ENCODE measurements at places on chromosomes 16 and 17. TPM values are rescaled to one million over a fixed set of nuclear protein-coding genes. Genes with fewer than 3 reads are reported as not detected.

The ACTG1 gene
- 810 TPM for total RNA-seq

The MSLN gene
- total RNA-seq: 0.31 TPM

DNA sequence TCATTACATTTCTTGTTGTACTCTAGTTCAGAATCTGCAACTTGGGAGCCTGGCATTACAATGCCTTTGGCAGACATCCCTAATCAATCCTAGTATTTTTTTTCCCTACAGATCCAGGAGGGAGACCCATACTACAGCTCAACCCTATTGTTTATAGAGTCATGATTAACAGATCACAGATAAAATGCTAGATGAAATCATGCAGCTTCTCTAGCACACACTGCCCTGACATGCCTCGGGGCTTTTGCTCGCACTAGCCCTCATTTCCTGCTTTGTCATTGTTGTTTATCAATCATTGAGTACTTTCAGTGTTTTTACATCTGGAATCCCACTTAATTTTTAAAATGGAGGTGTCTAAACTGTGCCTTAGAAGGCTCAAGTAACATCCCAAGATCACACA, 412.5 kb downstream of the CA10 start:
- no peak for DNase-seq

GRCh38 chr17:72514891-72515290, 394.1 kb downstream of the SOX9 start:
- DNase-seq: peak; percentile 69

- DNase-seq: no peak
Measured at GRCh38 chr16:72946474-72947194, 101.3 kb downstream of the ZFHX3 start.

DNA sequence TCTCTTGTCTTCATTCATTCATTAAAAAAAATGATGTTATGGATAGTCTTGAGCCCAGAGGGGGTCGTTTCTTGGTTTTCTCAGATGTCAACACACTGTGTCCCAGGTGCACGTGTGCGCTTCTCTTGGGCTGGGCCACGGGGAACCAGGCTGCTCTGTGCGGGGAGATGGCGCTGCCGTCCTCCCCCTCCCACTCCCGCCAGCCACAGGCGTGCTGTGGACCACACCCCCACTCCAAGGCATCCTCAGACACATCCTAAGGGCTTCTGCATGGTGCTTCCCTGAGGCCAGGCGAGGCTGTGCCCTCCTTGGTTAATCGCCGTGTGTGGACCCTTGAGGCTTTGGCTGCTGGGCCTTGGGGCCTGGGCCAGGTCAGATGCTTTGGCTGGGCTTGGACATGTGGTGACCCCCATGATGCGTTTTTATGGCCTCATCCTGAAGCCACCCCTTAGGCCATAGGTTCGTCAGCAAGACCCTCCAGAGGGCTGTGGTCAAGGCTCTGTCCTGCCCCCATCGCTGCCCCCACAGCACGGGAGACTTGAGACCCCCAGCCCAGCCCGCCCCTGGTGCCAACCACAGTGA, 245.7 kb upstream of the CIBAR2 start:
- no peak for DNase-seq

- DNase-seq: no peak
Measured at GRCh38 chr17:13393841-13394710, 207.7 kb downstream of the HS3ST3A1 start.

DNA sequence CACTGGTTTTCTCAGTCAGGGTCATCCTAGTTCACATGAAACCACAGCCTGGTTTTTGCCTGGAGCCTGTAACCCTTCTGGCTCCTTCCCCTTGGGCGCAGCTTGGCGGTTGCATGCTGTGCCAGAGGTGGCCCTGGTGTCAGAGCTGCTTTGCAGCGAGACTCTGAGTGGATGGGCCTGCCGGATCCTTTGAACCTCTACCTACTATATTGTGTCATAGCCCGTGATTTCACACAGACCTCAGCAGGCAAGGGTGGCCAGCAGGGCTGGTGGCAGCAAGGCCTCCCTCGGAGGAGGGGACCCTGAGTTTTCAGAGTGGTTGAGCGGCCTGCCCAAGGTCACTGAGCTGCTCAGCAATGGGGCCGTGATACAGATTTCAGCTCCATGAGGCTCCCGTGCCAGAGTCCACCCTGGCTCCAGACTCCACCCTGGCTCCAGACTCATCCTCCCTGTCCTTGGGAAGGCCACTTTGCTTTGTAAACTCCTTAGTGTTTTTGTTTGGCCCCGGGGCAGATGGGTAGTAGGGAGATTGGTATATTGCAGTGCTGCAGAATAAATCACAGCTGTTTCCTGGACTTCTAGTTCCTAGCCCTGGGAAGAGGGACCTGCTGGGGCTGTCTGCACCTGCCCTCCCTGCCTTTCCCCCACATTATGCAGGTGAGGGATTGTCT, 9.7 kb downstream of the MPRIP start:
- DNase-seq: no peak

- DNase-seq: no peak
Measured at GRCh38 chr16:24346734-24347133, 90.6 kb downstream of the CACNG3 start.

GRCh38 chr16:54487933-54488332, 201.3 kb upstream of the IRX3 start:
- no peak for DNase-seq

DNA sequence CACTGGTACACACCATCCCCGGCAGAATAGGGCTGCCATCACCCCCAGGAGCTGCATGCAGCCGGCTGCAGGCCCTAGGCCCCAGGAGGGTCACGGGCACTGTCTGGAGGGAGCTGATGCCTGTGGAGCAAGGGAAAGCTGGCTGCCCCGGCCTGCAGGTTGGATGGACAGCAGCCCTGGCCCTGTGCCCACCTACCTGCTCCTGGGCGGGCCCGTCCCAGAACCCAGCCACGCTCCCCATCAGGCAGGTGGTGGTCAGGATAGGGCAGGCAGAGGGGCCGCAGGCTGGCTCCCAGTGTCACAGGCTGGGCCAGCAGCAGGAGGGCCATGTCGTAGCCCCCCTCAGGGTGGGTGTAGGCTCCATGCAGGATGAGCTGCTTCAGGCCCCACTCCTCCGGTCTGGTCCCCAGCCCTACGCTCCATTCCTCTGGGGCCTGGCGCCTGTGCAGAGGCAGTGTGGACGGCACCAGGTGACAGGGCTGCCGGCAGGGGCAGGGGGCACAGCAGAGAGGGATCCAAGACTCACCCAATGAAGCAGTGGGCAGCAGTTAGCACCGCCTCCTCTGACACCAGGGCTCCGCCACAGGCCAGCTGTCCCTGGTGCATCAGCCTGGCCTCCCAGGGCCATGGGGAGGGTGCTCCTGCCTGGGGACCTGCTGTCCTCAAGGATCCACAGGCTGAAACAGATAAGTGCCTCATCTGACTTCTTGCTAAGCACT, 4.0 kb downstream of the PRSS53 start:
- DNase-seq: peak; percentile 64

DNA sequence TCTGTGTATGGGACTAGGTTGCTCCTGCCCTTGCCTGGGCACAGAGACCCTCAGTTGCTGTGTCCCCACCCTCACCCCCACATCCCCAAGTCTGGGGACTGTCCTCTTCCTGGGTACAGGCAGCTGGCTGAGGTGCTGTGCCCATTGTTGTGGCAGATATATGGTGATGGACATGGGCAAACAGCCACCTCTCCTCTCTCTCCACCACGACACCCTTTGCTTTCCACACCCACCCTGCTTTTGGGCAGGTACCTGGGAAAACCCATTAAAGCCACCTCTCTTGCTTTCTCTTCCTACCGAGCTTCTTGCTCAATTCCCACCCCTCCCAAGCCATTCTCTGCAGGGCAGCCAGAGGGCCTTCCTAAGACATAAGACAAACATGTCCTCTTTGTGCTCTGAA, 21.7 kb downstream of the TRPV2 start:
- DNase-seq: no peak

All from muscle of leg (tissue), 16 donors.